Neural crest cell (in vitro differentiated cells): ENCODE measurements at places on chromosomes 6 and 20. TPM values are rescaled to one million over a fixed set of nuclear protein-coding genes. Genes with fewer than 3 reads are reported as not detected.

Gene TAP2
- 18.0 and 18.2 TPM in 2 replicates for total RNA-seq

DNA sequence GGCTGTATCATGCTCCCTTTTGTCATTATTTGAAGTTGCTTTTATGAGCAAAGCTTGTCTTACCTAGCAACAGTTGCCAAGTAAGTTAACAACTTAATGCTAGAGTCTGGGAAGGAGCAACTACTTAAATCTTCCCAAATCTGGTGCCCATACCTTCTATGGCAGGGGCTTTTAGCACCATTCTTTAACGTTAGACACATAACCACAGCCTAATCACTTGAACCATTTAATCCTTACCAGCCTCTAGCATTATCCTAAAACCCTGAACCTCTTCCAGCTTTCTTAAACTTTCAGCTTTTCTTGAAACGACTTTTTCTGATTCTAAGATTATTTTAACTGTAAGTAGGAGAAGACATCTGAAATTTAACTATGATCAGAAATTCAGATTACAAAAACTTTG lies at the start of gene C6orf163:
TSS of gene C6orf163 (plus strand) at position 83 of the 400 bp plus-strand sequence. CDS start at position 370, 287 bp downstream.
- DNase-seq = no peak

DNA sequence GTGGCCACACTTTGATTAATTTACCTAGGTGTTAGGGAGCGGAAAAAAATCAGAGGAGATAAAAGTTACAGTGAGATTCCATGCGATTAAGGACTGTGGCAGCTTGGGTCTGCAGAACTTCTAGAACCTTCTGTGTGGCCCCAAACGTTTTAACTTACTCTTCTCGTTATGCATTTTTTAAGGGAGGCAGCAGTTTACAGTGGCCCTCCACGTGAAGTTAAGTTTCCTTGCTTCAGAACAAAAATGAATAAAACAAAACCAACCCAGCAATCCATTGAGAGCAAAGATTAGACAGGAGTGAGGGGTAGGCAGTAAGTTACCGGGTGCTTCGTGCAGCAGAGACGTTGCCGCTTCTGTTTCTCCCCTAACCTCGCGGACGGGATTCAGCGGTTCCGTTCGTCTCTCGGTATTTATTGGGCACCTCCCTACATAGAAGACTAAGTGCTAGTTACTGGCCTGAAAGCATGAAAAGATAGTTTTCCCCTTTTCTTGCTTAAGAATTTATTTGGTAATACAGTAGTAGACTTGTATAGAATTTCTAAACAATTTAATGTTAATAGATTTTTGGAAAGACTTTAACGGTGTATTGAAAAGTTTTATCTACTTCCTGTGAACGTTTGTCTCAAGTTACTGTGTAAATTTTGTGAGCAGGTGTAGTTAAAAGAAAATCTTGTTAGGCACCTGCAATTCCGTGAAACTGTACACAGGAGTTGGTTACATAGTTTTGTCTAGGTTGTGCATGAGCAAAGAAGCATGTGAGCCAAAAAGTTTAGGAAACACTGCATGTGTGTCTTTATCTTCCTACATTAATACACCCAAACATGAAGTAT lies 1.1 kb downstream of the BAG2 start:
- no peak for DNase-seq

Gene ZSCAN12
- total RNA-seq = 16.6 and 18.0 TPM in 2 replicates

Gene BPI
- total RNA-seq = not detected in 2 replicates

Gene TNFRSF6B
- total RNA-seq = not detected in 2 replicates

- no peak for DNase-seq
These were observed 17.4 kb downstream of the MACROD2 start for GRCh38 chr20:14012671-14013070.

DNA sequence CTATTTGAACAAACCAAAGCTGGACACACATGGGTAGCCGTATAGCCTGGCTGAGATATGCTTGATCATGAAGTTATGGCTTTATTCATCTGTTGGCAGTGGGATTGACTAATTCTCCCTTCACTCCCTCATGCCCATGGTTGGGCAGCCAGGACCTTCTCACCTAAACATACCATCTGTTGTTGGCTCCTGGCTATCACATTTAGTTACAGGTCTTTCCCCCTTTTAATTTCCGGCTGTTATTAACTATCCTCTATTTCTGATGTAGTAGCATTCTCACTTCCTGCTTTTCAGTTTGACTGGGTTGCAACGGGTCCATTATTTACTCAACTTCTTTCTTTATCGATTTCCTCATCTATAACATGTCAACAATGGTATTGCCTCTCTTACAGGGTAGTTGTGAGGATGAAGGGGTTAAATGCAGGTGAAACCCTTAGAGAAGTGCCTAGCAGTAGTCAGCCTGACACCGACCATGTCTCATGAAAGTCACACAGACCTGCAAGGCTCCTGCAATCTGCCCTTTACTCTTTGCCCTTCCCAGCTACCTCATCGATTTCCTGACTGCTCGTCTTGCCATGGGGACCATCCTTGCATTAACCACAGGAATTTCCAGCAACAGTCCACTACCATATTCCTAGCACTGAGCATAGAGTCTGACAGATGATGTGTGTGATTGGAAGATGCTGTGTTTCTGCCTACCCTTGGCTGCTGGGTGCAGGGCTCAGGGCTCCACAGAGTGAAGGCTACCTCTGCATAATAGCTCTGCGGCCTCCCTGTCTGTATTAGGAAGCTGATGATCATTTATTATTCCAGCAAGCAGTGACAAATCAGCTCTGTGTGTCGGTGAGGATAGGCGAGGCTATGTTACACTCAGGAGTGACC lies 42.2 kb downstream of the PPP1R14C start:
- DNase-seq = no peak

GRCh38 chr6:126066053-126067048 lies 80.0 kb downstream of the TRMT11 start:
- DNase-seq = no peak

DNA sequence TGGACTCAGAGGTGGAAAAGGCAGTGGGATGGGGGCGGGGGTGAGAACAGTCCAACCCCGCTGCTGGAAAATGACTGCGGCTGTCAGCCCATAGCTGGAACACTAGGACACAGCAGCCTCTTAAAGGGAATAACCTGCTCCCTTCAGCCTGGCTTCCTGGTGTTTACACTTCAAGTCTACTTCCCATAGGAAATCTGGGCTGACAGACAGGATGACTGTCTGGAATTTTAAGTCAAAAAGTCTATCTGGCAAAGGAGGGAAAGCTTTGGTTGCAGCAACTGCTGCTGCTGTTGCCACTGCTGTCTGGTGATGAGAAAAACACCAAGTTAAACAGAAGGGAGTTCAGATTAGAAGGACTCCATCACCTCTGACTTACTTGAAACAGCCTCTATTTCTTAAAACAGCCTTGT lies 44.9 kb downstream of the TNFRSF21 start:
- DNase-seq = no peak

DNA sequence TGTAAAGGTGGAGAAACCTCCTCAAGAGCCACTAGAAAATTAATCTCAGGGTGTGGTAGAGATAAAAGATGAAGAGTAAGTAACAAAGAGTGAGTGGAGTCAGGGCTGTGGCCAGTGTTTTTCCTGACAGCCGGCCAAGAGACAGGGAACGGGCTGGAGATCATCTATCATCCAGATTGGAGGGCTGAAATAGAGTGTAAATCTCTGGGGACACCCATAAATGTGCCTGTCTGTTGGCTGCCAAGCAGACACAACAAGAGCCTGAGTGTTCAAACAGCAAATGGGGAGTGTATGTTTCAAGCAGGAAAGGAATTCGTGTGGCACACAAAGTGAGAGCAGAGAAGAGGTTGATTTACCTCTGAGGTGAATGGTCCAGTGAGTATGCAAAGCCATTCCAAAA lies 326.4 kb upstream of the KHDRBS2 start:
- no peak for DNase-seq

DNA sequence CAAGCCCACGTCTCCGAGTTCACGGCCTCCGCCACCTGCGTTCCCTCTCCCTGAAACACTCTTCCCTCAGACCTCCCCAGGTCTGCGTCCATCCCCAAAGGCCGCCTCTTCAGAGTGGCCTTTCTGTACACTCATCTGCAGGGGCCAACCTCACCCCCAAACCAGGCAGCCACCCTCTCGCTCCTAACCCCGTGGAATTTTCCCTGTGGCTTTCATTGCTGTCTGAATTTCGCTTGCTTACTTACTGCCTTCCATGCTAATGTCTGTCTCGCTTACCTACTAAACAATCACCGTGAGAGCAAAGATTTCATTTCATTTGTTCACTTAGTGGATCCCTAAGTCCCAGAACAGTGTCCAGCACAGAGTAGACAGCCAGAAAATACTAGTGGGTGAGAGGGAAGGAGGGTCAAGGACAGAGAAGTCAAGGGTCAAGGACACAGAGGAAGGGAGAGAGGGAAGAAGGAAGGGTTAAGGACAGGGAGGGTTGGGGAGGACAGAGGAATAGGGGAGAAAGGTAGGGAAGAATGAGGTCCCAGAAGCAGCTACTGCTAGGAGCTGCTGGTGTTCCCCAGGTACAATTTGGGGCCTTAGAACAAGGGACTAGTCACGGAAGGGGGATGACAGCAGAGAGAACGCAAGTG lies 114.7 kb downstream of the NFATC2 start:
- no peak for DNase-seq

- no peak for DNase-seq
These were observed 913 bp downstream of the BTN2A2 start for GRCh38 chr6:26383624-26384417.

DNA sequence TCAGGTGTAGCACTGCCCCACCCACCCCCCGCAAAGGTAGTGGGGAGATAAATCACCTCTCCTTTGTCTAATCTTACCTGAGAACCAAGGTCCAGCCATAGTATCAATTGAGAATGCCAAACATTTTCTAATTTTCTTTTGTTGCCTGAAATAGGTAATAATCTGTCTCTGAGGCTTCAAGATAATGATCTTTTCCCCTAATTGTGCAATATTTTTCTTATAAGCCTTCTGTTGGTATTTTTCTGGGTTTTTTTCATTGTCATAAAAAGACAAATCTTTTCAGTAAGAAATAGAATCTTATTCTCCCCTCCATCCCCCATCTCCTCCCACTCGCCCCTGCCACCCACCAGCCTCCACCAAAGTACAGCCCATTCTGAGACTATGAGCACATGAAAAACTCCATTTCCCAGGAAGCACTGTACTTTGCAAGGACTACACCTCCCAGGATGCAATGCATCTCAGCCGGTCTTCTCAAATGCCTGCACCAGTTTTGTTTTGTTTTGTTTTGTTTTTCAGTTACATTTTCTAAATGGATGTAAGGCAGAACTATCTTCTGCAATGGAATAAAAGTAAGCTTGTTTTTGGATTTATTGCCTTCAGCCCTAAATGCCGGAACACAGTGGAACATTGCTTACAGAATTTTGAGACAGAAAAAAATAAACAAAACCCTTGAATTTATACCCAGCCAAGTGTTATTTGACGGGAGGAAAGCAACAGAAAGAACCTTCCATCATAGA lies 268.0 kb downstream of the TFAP2A start:
- no peak for DNase-seq

- DNase-seq = no peak
These were observed 43.6 kb upstream of the ZBP1 start for GRCh38 chr20:57663681-57664451.

Gene CCR6
- total RNA-seq = not detected in 2 replicates

Gene PRKN
- 2.0 and 3.2 TPM in 2 replicates for total RNA-seq

- DNase-seq = no peak
These were observed 1.4 kb upstream of the SNTA1 start for GRCh38 chr20:33444797-33445560.

Gene FAM217A
- total RNA-seq = not detected in 2 replicates

DNA sequence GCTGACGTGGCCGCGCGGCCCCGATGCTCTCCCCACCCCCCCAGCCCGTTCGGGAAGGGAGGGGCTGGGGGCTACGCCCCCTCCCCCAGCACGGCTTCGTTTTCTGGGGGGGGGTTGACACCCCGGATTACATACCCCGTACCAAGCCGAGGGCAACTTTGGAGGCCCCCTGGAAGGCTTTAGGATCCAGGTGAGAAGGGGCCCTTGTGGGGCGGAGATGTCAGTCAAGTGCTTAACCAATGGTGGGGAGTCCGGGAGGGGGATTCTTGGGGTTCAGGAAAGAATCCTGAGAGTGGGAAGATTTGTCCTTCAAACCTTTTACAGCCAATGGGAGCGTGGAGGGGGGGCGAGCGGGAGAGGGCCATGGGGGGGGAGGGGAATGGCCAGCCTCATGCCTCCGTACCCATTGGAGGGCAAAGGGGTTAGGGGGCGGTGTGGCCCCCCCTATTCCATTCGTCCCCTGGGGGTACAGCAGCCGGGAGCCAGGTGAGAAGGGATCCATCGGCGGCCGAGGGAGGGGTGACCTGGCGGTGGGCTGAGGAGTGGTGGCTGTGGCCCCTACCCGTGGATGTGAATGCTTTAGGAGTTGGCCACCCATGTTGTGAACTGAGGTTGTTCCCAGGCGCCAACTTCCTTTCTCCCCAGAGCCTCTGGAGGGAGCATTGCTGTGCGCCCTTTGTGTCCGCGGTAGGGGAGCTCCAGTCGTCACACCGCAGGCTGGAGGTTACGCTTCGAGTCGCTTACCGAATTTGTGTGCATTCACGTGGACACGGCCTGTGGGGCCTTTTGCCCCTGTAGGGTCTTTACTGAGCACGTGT lies 682 bp downstream of the BRD2 start:
- peak; percentile 63 for DNase-seq

DNA sequence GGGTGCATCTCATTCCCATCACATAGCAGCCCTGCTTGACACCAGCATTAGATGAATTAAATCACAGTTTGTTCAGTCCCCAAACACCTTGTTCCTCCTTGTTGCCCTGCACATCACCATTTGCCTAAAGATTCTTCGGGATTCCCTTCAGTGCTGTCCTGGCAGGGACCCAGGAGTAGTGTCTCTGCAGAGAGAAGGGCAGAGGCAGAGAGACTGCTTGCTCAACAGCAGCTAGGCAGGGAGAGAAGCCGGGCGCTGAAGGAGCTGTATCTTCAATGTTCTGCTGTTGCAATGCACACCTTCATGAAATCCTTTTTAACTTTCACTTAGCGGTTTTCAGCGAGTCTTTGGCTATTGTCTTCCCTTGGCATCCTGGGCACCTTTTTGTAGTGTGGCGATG lies 362.9 kb downstream of the FARS2 start:
- DNase-seq = no peak

Gene ABHD16B
- not detected in 2 replicates for total RNA-seq

DNA sequence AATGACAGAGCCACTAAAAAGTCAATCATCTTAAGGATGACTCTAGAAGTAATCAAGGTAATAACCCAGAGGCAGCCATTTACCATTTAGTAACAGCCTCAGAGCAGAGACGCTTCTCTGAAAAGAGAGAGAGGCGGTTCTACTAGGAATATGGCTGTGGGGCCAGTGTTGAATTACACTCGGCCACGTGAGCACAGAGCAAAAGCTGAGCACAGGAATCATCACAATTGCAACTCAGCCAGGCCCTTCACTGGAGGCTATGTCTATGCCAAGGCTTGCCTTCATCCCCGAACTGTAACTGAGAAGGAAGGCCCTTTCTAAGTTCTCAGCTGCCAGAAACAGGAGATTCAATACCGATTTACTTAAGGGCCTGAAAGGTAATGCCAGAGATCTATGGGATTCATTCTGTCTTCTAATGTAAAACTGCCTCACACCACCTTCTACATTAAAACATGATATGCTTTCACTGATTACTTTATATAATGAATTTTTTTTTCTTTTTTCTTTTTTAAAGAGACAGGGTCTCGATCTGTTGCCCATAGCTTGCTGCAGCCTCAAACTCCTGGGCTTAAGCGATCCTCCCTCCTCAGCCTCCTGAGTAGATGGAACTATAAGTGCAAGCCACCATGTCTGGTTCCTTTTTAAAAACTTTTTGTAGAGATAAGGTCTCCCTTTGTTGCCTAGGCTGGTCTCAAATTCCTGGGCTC lies 67.6 kb downstream of the NUDT3 start:
- no peak for DNase-seq
